Memory B cell (primary cell): ENCODE measurements at places on chromosomes 5 and 9.

- peaks cover 1% of the 10 kb centered on the region for H3K36me3 ChIP-seq
- H3K4me3 ChIP-seq: no peak overlapping the region
- H3K27me3 ChIP-seq: peaks cover 4% of the 10 kb centered on the region
- H3K4me1 ChIP-seq: peaks cover 13% of the 10 kb centered on the region
- H3K27ac ChIP-seq: no peak overlapping the region
Observed at GRCh38 chr9:79969393-79970145, 397.8 kb downstream of the TLE4 start.

DNA sequence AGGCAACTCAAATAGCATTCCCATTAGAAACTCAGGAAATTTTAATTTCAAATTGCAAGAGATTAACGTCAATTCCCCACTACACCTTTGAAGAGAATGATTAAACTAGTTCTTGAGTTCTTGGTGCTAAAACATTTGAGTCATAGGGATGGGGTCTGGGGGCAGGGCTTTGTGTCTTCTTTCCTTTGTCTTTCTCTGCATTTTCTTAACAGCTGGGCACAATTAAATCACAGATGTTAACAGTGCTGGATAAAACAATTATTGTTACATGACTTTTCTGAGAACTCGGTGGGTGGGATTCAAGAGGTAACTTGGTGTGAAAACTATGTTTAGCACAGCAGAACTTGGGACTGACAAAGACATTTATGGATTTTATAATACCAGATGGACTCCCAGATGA, 351.9 kb upstream of the TNC start:
- H3K36me3 ChIP-seq: no peaks in the 10 kb centered on the region
- H3K27me3 ChIP-seq: no peaks in the 10 kb centered on the region
- H3K4me1 ChIP-seq: no peaks in the 10 kb centered on the region
- no peak overlapping the region for H3K27ac ChIP-seq

GRCh38 chr5:168328814-168329213, 37.4 kb downstream of the WWC1 start:
- H3K27me3 ChIP-seq: peaks cover 11% of the 10 kb centered on the region
- no peak for DNase-seq
- no peaks in the 10 kb centered on the region for H3K36me3 ChIP-seq
- no peak overlapping the region for H3K27ac ChIP-seq
- no peak overlapping the region for H3K4me3 ChIP-seq

GRCh38 chr9:83266331-83266665, 203.4 kb upstream of the RASEF start:
- H3K4me3 ChIP-seq: no peak overlapping the region
- H3K27ac ChIP-seq: no peak overlapping the region
- no peak for DNase-seq
- no peaks in the 10 kb centered on the region for H3K36me3 ChIP-seq
- no peaks in the 10 kb centered on the region for H3K4me1 ChIP-seq
- H3K27me3 ChIP-seq: no peaks in the 10 kb centered on the region

- H3K27me3 ChIP-seq: no peaks in the 10 kb centered on the region
- no peak overlapping the region for H3K4me3 ChIP-seq
- H3K36me3 ChIP-seq: peaks cover 6% of the 10 kb centered on the region
- no peak for DNase-seq
Observed at GRCh38 chr5:180056153-180056552, 15.4 kb downstream of the RNF130 start.

DNA sequence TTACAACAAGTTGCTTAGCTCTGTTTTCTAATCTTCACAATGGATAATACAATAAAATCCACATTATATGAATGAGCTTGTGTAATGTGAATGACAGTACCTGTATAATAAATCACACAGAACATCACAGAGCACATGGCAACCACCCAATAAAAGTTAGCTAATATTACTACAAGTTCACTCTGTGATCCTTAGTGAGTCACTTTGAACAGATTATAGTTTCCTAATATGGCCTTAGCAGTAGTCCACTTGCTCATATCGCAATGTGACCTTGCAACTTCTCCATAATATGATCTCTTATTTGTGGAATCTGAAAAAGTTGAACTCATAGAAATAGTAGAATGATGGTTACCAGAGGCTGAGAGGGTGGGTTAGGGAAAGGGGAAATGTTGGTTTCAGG, 361.3 kb downstream of the PTPRD start:
- H3K27me3 ChIP-seq: no peaks in the 10 kb centered on the region
- no peak overlapping the region for H3K27ac ChIP-seq
- no peaks in the 10 kb centered on the region for H3K4me1 ChIP-seq

DNA sequence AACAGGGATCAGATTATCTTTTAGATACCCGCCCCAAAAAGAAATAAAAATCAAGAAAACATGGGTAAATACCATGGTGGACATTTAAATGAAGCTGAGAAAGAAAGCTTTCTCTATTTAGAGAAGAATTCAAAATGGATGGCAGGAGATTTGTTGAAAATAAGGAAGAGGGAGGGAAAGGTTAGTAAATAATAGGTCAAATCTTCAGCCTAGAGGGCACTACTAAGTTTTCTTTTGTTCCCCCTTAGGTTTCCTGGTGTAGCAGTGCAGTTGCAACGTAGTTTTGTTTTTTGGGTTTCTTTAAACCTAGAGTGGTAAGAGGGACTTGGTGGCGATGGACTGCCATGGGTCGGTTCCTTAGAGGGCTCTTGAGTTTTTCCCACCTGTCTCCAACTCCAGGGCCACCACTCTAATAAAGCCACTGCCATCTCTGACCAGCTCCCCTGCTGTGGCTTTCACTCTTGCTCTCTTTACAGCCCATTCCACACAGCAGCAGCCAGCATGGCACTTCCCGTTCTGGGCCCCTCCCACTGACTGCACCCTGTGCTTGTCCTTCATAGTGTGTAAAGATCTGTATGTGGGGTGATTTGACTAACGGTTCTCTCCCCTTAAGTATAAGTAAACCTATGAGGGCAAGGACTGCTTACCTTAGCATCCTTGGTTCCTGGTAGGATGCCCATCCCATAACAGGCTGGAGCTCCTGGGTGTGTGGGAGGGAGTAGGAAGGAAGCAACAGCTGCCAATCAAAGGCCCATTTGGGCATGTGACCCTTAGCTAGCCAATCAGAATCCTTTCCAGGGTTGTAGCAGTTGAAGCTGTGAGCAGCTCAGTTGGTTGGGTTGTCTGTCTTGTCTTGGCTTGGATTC, 118.3 kb downstream of the SLC1A3 start:
- H3K36me3 ChIP-seq: peaks cover 6% of the 10 kb centered on the region
- peak overlapping the region; percentile 87 for H3K27ac ChIP-seq
- peak overlapping the region; percentile 86 for H3K4me3 ChIP-seq
- peak; percentile 67 for DNase-seq
- no peaks in the 10 kb centered on the region for H3K27me3 ChIP-seq

- DNase-seq: no peak
- H3K27ac ChIP-seq: no peak overlapping the region
- no peaks in the 10 kb centered on the region for H3K4me1 ChIP-seq
- H3K36me3 ChIP-seq: peaks cover 29% of the 10 kb centered on the region
Observed at GRCh38 chr9:85569988-85570387, 171.8 kb downstream of the AGTPBP1 start.

DNA sequence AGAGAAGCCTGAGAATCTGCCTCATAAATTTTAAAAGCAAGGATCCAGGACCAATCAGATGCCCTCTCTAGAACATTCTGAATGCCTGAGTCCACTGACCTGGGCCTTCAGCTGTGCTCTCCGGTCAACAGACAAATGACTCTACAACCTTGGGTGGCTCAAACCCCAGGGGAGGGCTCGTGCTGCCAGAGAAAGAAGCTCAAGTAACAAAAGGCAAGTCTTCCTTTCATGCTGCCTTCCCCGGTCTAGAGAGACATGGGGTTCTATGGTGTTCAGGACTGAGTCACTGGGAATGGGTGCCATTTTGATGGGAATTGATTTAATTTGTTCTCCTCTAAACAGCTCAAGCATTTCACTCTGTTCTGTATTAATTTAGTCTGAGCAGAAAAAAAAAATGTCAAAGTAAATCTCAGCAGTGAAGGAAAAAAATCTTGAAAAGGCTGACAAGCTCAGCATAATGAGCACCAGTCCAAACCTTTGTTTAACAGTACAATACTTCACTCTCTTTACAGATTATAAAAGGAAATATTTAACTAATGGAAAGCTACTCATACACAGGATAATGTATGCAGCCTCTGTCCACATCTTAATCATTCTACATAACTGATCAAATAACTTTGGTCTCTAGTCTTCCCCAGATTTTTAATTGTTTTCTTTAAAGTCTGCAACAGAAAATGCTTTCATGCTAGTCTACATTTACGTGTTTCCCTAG, 191.0 kb downstream of the GLIS3 start:
- H3K4me1 ChIP-seq: no peaks in the 10 kb centered on the region
- no peak overlapping the region for H3K4me3 ChIP-seq
- H3K36me3 ChIP-seq: no peaks in the 10 kb centered on the region
- peaks cover 12% of the 10 kb centered on the region for H3K27me3 ChIP-seq
- H3K27ac ChIP-seq: no peak overlapping the region

DNA sequence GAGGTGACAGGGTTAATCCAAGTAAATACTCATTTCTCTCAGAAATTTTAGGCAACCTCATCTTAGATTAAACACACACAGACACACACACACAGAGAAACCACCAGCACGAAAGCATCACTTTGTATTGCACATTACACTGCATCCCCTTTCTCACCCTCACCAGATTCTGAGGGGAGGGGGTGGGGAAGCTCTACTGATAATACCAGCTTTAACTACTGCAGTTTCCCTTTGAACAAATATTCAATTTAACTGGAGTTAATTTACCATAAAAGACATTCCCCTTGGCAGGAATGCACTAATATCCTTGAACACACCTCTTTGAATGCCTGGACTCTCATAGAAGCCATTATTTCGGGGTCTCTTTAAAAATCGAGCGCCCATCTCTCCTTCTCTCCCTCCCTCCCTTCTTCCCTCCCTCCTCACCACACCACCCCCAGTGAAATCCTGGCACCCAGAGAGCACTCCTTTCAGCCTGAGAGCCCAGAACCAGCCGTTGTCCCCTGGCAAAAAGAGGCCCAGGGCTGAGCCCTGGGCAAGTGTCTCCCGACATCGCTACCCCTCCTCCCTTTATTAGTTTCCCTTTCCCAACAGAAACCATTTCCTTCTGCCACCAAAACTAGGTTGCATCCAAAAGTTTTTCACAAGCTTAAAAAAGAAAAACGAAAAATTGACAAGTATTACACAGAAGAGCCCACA, 2.8 kb upstream of the NFIB start:
- no peak overlapping the region for H3K27ac ChIP-seq
- peaks cover 15% of the 10 kb centered on the region for H3K4me1 ChIP-seq
- H3K4me3 ChIP-seq: peak overlapping the region; percentile 38

- peaks cover 2% of the 10 kb centered on the region for H3K36me3 ChIP-seq
- DNase-seq: peak; percentile 50
- no peaks in the 10 kb centered on the region for H3K27me3 ChIP-seq
- no peak overlapping the region for H3K27ac ChIP-seq
- H3K4me3 ChIP-seq: no peak overlapping the region
Observed at GRCh38 chr5:177607452-177608192, 7.7 kb downstream of the B4GALT7 start.

- H3K27ac ChIP-seq: no peak overlapping the region
- H3K4me3 ChIP-seq: peak overlapping the region; percentile 62
- no peak for DNase-seq
- peaks cover 21% of the 10 kb centered on the region for H3K4me1 ChIP-seq
Observed at GRCh38 chr9:133738640-133739225, 581 bp upstream of the SARDH start.

DNA sequence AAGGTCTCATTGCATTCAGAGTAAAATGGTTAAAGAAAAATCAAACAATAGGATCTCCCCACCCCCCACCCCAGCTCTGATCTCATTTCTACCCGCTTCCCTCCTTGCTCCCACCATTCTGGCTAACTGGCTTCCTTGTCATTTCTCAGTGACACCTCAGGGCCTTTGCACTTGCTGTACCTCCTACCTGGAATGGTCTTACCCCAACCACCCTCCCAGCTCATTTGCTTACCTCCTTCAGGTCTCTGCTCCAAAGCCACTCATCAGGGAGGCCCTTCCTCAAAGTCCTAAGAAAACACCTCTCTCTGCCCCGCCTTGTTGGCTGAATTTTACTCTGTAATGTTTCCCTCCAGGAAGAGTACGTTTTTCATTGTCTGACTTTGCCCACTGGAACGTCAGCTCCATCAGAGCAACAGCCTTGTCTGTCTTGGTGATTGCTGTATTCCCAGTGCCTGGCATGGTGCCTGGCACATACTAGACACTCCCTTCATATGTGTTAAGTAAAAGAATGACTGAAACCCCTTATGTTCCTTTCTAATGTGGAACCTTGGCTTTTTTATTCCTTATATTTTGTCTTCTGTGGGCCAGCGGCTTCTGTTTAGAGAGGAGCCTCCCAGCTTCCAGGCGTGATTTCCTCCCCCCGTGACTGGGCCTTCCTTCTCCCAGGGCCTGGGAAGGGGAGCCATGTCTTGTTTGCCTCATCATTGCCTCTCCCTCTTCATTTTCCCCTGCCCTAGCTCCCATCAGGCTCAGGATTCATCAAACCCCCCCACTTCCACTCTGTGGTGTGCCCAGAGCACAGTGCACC, 26.9 kb downstream of the NEURL1B start:
- H3K27ac ChIP-seq: no peak overlapping the region
- H3K27me3 ChIP-seq: peaks cover 20% of the 10 kb centered on the region

DNA sequence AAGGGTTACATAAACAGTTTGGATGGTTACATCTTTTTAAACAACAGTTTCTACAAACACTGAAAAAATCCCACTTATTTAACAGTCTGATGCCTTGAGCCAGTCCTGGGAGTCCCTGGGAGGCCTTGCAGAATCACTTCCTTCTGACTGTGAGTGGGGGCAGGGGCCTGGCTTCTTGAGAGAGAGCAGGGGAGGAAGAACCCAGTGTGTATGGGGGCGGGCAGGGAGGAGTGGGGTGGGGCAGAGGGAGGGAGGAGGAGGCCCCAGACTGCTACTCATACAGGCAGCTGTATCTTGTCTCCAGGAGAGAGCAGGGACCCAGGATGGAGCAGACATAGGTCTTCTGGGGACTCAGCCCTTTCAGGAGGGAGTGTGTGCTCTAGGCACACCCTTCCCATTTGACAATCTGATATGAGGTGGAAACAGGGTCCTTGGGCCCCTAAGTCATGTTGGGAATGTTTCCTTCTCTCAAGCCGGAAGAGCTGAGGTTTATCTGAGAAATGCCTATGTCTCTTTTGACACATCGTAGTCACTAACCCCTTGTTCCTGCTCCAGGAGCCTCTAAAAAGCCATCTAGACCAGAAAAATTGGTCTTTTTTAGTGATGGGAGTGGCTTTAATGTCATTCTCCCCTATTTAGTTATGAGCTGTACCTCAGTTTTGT, 52.8 kb downstream of the IRF1 start:
- peak overlapping the region; percentile 72 for H3K4me3 ChIP-seq
- H3K36me3 ChIP-seq: peaks cover 10% of the 10 kb centered on the region
- H3K27ac ChIP-seq: peak overlapping the region; percentile 48
- peaks cover 44% of the 10 kb centered on the region for H3K4me1 ChIP-seq
- no peaks in the 10 kb centered on the region for H3K27me3 ChIP-seq

GRCh38 chr9:115223471-115223870, 105.5 kb upstream of the TNC start:
- no peak for DNase-seq
- no peaks in the 10 kb centered on the region for H3K4me1 ChIP-seq
- H3K27me3 ChIP-seq: no peaks in the 10 kb centered on the region
- no peak overlapping the region for H3K27ac ChIP-seq
- H3K4me3 ChIP-seq: no peak overlapping the region

GRCh38 chr5:86756839-86757238, 139.1 kb downstream of the COX7C start:
- H3K4me3 ChIP-seq: no peak overlapping the region
- peaks cover 1% of the 10 kb centered on the region for H3K27me3 ChIP-seq
- no peak overlapping the region for H3K27ac ChIP-seq
- no peak for DNase-seq
- no peaks in the 10 kb centered on the region for H3K36me3 ChIP-seq
